ENCODE measurements at places on chromosomes 5 and 9.

DNA sequence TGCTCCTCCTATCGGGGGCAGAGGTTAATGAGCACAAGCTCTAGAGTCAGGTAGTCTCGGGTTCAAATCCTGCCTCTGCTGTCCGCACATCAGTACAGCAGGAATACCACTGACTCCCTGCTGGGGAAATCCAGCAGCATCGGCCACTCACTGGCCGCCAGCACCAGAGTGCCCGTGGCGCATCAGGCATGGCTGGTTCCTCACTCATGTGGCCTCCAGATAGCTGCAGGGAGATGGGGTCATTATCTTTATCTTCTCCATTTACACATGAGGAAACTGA is 137.6 kb upstream of the COL5A1 start:
- DNase-seq = no peak

- DNase-seq = no peak
Measured at GRCh38 chr9:129026442-129027223, 1.5 kb downstream of the SH3GLB2 start.

DNA sequence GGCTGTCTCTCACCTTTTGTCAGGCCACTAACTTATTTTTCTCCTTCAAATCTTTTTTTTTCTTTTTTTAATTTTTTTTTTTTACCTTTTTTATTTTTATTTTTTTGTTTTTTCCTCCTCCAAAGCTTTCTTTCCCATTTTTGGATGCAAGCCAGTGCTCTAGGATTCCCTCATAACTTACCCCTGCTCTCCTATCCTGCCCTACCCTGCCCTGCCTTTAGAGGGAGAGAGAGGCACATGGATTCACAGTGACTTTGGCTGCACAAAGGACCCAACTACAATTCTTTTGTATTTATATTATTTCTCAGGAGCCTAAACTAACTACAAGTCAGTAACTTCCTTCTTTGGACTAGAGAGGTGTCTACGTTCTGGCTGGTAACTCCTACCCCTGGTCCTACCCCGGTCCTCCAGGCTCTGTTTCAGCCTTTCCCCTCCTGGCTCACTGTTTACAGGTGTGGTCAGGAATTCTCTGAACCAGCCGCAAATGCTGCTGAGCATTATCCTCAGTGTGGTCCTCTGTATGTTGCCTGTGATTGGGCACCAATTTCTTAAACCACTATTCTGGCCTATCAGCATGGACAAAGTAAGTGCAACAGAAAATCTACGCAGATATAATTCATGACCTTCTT is 8.4 kb upstream of the RUSC2 start:
- no peak for DNase-seq

GRCh38 chr5:176492431-176492830 is 44.2 kb downstream of the FAF2 start:
- DNase-seq = no peak

GRCh38 chr9:121230256-121230655 is 28.6 kb upstream of the RAB14 start:
- DNase-seq = no peak

GRCh38 chr9:126097679-126098078 is 228.9 kb upstream of the MVB12B start:
- no peak for DNase-seq

DNA sequence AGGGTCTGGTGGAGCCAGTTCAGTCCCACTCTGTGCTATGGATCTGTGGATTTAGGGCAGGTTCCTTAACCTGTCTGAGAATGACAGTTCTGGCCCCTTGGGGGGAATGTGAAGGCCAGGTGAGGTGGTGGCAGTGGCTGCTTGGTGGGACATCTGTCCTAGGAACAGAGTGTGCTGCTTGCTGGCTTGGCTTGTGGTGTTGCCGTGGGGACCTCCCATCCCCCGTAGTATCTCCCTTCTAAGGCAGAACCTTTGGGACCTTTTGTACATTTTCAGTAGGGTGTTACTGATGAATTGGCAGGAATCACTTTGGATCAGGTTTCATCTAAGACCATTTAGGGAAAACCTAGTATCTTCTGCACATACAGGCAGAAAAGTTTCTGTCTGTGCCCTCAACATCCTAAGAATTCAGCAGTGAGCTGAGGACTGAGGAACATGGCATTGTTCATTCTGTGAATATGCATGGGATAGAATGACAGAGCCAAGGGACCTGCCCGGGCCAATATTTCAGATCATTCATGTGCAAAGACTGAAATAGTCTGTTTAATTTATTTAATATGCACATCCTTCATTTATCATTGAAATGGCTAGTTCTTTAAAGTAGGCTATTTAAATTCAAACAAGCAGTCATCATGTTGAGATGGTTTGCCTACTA is 64.6 kb downstream of the WNK2 start:
- no peak for DNase-seq

DNA sequence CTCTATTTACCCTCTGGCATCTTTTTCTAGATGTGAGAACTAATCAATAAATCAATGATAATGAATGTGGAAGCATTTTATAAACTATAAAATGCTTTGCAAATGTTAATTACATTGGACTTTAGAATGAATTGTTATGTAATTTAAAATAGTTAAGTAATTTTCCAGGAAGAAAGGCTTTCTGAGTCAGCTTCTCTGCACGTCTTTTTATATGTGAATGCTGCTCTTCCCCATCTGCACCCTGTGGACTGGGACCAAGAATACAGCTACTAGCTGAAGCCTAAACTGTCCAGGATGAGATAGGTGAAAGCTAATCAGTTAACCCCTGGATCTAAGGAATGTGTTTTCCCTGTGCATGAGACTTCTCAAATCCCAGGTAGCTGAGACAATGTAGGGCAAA is 292.9 kb downstream of the NR3C1 start:
- no peak for DNase-seq

- no peak for DNase-seq
Measured at GRCh38 chr9:135711391-135711790, 9.4 kb downstream of the KCNT1 start.

GRCh38 chr9:110291921-110292557 is 35.7 kb upstream of the TXN start:
- no peak for DNase-seq

- no peak for DNase-seq
Measured at GRCh38 chr9:13210306-13210705, 69.2 kb downstream of the MPDZ start.

- peak; percentile 2 for DNase-seq
Measured at GRCh38 chr5:74182603-74183002, 457.9 kb downstream of the ENC1 start.

GRCh38 chr9:123454361-123454760 is 98.4 kb downstream of the CRB2 start:
- DNase-seq = no peak

DNA sequence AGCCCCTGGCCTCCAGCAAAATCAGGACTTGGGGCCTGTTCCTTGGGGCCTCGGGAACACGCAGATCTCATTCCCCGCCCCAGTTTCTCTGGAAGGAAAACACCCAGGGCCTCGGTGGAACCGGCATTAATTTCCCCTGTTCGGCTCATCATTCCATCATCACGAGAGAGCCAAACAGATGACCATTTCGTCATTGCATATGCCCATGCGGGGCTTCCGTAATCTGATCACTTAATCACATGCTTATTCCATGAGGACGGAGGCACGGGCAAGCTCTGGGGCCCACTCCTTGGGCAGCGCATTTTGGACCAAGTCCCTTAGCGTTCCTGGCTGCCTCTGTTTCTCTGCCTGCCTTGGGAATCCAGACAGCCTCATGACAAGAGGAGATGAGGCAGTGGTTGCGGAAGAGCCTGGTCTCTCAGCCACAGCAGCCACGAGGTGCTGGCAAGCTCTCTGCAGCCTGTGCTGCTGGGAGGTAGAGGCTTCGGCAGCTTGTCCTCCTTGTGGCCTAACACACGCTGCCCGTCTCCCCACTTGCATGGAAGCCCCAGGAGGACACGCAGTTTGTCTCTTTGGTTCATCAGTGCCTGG is 65.0 kb upstream of the IER5L start:
- no peak for DNase-seq

- DNase-seq = no peak
Measured at GRCh38 chr5:156245895-156246294, 81.1 kb upstream of the SGCD start.

- no peak for DNase-seq
Measured at GRCh38 chr5:119123280-119123679, 52.4 kb downstream of the DMXL1 start.

- DNase-seq = no peak
Measured at GRCh38 chr9:109110329-109111021, 9.3 kb downstream of the TMEM245 start.

DNA sequence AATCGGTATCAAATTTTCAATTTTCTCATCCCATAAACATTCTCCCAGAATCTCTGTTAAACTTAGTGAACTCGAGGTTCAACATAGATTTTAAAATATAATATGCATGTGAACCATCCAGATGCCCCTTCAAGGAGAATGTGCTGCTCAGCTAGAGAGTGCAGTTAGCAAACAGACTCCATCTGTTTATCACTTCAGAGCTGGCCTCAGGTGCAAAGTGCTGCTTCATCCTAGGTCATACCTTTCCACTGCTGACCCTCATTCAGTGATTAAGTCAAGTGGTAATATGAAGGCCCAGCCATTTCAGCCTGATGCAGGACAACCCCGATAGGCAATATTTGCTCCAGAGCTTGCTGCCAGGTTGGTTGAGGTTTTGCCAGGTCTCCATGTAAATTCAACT is 339.0 kb upstream of the POU5F2 start:
- DNase-seq = no peak

- no peak for DNase-seq
Measured at GRCh38 chr5:161258438-161258837, 288.1 kb downstream of the GABRB2 start.

DNA sequence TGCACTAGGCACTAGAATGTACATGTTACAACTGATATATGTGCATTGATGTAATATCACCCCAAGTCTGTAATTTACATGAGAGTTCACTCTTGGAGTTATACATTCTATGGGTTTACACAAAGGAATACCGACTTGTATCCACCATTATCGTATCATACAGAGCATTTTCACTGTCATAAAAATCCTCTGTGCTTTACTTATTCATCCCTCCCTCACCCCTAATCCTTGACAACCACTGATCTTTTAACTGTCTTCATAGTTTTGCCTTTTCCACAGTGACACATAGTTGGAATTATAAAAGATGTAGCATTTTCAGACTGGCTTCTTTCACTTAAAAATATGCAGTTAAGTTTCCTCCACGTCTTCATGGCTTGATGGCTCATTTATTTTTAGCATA is 11.1 kb upstream of the RFK start:
- DNase-seq = no peak

GRCh38 chr5:154209591-154210081 is 19.1 kb downstream of the GALNT10 start:
- DNase-seq = no peak
